ENCODE measurements at places on chromosomes 4 and X.

DNA sequence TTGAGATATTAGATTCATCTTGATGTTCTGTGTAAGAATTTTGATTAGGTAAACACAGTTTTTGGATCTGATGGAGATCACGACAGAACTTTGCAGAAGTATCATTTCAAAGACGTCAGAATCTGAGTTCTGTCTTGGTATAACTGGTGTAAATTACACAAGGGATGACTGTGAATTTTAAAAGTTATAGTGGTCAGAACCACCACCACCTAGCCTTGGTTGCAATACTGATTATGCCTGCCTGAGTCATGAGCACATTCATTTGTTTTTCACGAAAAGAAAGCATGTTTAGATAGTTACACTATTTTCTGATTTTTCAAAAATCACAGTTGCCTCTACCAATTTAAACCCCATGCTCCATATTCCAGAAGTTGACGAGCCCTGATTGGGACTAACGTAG lies 54.8 kb downstream of the ZFX start:
- DNase-seq = no peak

DNA sequence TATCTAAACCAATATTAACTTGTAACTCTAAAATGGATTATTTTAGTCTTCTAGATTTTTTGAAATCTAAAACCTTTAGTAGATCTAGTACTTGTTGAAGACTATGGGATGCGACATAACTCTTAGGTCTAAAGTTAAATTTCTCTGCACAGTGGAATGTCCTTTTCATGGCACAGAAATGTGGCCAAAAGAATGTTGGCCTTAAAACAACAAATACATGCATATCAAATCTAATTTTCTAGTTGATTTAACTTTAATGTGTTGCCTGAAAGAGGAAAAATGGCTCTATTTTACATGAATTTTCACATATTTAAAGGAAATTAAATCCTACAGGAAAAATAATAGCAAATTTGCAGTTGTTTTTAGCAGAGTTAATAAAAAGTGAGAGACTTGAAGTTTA lies 30.3 kb downstream of the NFKB1 start:
- DNase-seq = no peak

- DNase-seq = no peak
These were observed 49.5 kb downstream of the TIGD2 start for GRCh38 chr4:89160806-89161205.

- DNase-seq = no peak
These were observed 210.0 kb downstream of the SOWAHB start for GRCh38 chr4:76687746-76688448.

DNA sequence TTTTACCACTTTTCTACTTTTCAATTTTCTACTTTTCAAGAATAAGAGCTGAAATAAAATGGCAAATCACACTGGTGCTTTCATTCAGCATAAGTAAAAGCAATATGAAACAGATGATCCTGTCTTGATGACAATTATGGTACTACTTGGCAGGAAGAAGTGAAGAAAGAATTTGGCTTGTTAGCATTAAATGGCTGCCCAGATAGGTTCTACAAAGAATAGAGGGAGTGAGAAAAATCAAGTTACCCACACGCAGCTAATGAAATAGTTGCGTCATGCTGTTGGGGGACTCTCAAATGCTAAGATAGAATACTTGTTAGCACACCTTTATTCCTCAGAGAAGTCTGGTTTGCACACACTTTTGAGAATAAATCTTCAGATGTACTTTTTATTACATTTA lies 12.5 kb upstream of the LCORL start:
- DNase-seq = no peak

Data from activated T-helper 2 cell treated with anti-CD3 and anti-CD28 coated beads, Interferon-gamma antibody, Interleukin-2, Interleukin-4, amounts not matched to agents 10 μg/mL and 5 μg/mL and 100 μg/mL, durations not matched to agents 14 hours and 24 hours and 36 hours (primary cell).